HS-5 (cell line): ENCODE measurements at places on chromosomes 3 and 15.

DNA sequence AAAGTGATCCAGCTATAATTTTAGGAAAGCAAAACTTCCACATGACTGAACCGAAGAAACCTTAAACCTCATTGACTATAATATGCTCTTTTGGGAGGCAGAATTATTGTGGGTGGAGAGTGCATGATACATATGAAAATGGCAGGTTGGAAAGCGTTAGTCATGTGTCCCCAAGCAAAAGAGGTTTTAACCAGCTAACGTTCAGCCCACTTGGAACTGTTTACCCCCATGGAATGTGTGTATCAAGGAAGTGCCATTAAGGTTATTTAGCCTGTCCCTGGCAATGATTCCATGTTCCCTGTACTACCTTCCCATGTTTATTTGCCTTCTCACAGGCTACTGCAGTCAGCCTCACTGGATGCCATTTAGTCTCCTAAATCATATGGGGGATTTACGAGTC lies 44.1 kb upstream of the LRRC58 start:
- DNase-seq: no peak

GRCh38 chr15:86502301-86502700 lies 422.6 kb downstream of the AGBL1 start:
- DNase-seq: no peak

DNA sequence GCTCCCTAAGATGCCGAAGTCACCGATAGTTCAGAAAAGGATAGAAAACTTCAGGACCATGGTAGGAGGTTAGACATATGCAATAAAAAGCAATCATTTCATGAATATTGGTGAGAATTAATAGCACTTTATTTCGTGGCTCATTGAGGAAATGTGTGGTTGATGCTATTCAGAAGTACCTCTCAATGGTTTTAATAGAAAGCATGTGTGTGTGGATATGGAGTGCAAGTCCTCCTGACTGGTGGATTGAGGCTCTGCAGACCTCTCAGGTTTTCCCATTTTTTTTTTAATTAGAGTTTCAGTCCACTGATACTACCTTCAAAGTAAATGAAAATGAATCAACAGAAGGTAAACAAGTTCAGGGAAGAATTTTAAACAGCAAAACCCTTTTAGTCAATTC lies 384.3 kb upstream of the RARB start:
- DNase-seq: no peak

DNA sequence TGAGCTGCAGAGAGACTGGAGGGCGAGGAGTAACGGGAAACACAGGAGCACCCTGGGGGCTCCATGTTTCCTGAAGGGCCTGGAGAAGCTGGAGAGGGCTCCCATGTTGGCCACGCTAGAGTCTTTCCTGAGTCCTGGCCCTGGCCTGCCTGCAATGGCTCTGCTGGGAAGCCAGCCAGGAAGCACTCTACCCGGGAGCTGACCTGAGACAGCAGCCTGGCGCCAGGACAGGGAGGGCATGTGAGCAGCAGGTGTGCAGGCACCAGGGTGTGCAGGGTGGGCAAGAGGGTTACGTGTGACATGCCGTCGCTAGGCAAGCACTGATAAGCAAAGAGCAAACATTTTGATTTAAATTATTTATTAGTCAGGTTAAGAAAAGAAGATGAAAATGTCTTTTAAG lies 301.4 kb downstream of the OCA2 start:
- DNase-seq: no peak

DNA sequence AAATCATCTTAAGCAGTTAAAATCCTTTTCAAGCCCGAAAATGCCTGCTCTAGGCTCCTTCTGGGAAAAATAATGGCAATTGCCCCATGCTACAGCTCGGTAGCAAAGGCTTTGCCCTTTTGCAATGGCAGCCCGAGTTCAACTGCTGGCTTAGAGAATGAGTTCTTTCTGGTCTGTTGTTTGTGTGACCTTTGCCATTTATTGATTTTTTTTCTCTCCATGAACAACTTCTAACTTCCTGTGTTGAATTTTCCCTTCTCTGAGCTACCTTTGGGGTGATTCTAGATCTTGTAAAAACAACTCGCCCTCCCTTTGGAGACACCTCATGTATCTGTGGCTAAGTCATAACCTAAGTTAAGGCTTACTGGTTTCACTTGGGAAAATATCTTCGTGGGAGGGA lies 139.3 kb downstream of the PLCH1 start:
- DNase-seq: no peak

- DNase-seq: no peak
Measured at GRCh38 chr15:70643106-70643782, 120.1 kb downstream of the UACA start.

GRCh38 chr3:14847613-14848541 lies 29.1 kb downstream of the FGD5 start:
- DNase-seq: no peak

DNA sequence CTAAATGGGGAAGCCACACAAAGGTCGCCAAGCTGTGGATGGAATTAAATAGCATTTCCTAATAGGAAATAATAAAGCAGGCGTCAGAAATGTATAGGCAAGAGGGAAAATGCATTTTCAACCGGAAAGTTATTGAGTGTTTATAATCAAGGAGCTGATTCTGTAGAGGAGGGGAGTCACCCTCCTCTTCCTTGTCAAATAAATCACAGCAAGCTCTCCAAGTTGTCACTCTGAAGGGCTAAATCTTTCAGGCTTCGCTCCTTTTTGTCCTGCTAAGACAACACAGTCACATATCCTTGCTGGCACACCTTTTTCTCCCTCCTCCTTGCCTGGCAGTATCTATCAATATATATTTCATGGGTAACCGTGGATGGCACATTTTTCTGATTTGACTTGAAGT lies 338.4 kb downstream of the SATB1 start:
- no peak for DNase-seq

DNA sequence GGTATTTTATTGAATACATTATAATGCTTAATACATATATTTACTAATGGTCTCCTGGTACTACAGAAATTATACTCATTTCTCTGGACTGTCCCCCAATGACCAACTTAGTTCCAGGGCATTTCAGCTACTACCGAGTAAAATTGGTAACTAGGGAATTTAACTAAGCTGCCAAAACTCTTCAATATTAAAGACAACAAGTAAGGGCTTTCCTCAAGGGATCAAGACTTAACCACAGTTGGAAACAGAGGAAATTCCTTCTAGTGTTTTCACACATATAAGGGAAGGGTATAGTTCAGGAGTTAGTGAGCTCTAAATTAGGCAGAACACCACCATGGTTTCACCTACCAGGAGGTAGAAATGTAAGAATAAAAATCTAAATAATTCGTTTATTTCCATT lies 357.4 kb downstream of the TBL1XR1 start:
- no peak for DNase-seq
